ENCODE measurements at places on chromosomes 7 and 10. TPM values are rescaled to one million over a fixed set of nuclear protein-coding genes. Genes with fewer than 3 reads are reported as not detected.

The SLC13A1 gene
- not detected for total RNA-seq

The ANKRD61 gene
- not detected for total RNA-seq

The LOXL4 gene
- not detected for total RNA-seq

The ADCYAP1R1 gene
- not detected for total RNA-seq

The PRR15 gene
- total RNA-seq: not detected

The NCF1 gene
- total RNA-seq: 4.5 TPM

The TRDMT1 gene
- 20.3 TPM for total RNA-seq

The PLAC9 gene
- total RNA-seq: not detected

The CTAGE8 gene
- 0.17 TPM for total RNA-seq

The ELFN1 gene
- not detected for total RNA-seq

The EPO gene
- not detected for total RNA-seq

The PTF1A gene
- total RNA-seq: not detected

The TEX36 gene
- not detected for total RNA-seq

The PRSS37 gene
- not detected for total RNA-seq

The UBN2 gene
- total RNA-seq: 13.3 TPM

The ZNF467 gene
- 4.3 TPM for total RNA-seq

The PTPRN2 gene
- 0.44 TPM for total RNA-seq

The PIP4K2A gene
- 75.4 TPM for total RNA-seq

The PDE6C gene
- not detected for total RNA-seq
